ENCODE measurements at places on chromosomes 2 and 18. TPM values are rescaled to one million over a fixed set of nuclear protein-coding genes. Genes with fewer than 3 reads are reported as not detected.

Gene NEU2
- total RNA-seq: not detected

Gene CCDC121
- 1.2 TPM for total RNA-seq

Gene CTNNA2
- total RNA-seq: not detected

Gene GCG
- total RNA-seq: not detected

Gene OSGEPL1
- total RNA-seq: 11.4 TPM

Gene POTEI
- total RNA-seq: not detected

Gene DPYSL5
- total RNA-seq: not detected

Gene PRKRA
- total RNA-seq: 47.0 TPM

Gene MC2R
- total RNA-seq: not detected

Gene KCNG2
- total RNA-seq: not detected

Gene TOGARAM2
- 0.37 TPM for total RNA-seq

Gene PJVK
- 0.73 TPM for total RNA-seq

Gene SCN9A
- 0.78 TPM for total RNA-seq

Gene IKZF2
- total RNA-seq: 5.5 TPM

Gene DSG1
- not detected for total RNA-seq

Gene GPR155
- 1.8 TPM for total RNA-seq

Gene ANKRD53
- total RNA-seq: 0.39 TPM

Gene VAPA
- total RNA-seq: 193 TPM

Gene ALK
- total RNA-seq: not detected

Gene ZSWIM2
- total RNA-seq: not detected

Gene CMPK2
- total RNA-seq: 1.4 TPM

Gene UGT1A3
- not detected for total RNA-seq

Gene SKA1
- 25.4 TPM for total RNA-seq

Gene KCNE4
- 1.6 TPM for total RNA-seq

Gene RBFA
- total RNA-seq: 38.5 TPM

Gene CEBPZOS
- 20.9 TPM for total RNA-seq

Gene C2orf81
- 0.98 TPM for total RNA-seq

Gene KLHL29
- total RNA-seq: 6.2 TPM

Gene PTPRN
- 0.98 TPM for total RNA-seq

Gene RNU2-63P
- 275 TPM for total RNA-seq

Gene DCAF17
- 21.3 TPM for total RNA-seq

Gene SPEG
- total RNA-seq: 15.4 TPM

Gene CXXC1
- total RNA-seq: 43.8 TPM

Gene PSMA8
- not detected for total RNA-seq

Gene RTP5
- total RNA-seq: not detected

Gene ACVR1
- total RNA-seq: 23.7 TPM

Gene GPBAR1
- 0.20 TPM for total RNA-seq

Gene ASB18
- not detected for total RNA-seq

Gene RSAD2
- 0.37 TPM for total RNA-seq

Gene NOL4
- not detected for total RNA-seq

Gene CYP20A1
- 31.7 TPM for total RNA-seq

Gene CD8A
- total RNA-seq: under 0.01 TPM

Gene CAPN14
- total RNA-seq: under 0.01 TPM

Gene C2orf66
- under 0.01 TPM for total RNA-seq

Gene SLC14A1
- under 0.01 TPM for total RNA-seq

Gene LOXHD1
- total RNA-seq: not detected

Gene HJURP
- total RNA-seq: 15.1 TPM

Gene NFU1
- total RNA-seq: 23.9 TPM

Gene HOXD12
- total RNA-seq: not detected

Measured in subcutaneous preadipocyte (primary cell).